Glomerular endothelial cell (primary cell): ENCODE measurements at places on chromosomes 16 and 17. TPM values are rescaled to one million over a fixed set of nuclear protein-coding genes. Genes with fewer than 3 reads are reported as not detected.

Gene SPN
- not detected in 2 replicates for total RNA-seq

Gene KCNG4
- total RNA-seq = not detected in 2 replicates

- no peak for DNase-seq
Measured at GRCh38 chr16:88610080-88610479, 28.3 kb upstream of the IL17C start.

Gene MYH11
- not detected in 2 replicates for total RNA-seq

GRCh38 chr16:81514568-81515258 lies 70.1 kb downstream of the CMIP start:
- DNase-seq = no peak

- DNase-seq = no peak
Measured at GRCh38 chr17:41499714-41500113, 5.7 kb downstream of the KRT13 start.

Gene KRTAP17-1
- total RNA-seq = not detected in 2 replicates

DNA sequence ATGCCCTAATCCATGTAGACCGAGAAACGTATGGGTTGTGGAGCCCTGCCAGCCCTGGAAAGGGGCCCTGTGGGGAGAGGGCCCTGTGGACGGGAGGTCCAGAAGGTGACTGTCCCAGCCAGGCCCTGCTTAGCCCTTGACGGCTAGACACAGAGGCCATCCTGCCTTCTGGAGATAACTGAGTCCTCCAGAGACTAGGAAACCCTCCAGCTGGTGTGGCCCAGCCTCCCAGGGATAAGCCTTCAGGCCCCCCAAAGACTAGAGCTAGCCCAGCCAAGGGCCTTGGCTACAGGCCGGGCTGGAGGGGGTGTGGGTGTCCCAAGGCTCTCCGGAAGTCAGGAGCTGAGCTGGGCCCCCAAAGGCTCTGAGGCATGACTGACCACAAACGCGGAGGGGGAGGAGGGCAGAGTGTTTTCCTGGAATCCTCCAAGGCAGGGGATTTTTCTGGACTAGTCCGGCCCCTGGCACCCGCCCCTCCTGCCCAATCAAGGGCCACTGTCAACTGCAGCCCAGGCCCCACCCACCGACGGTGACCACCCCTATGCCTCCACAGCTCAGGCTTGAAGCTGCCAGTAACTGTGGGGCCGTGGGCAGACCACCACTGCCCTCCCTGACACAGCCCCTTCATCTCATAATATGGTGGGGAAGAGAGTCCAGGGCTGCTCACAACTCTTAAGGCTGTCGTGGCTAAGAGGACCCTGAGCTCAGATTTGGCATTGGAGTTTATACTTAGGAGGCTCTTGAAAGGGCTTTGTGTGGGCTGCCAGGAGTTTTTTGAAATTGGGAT lies 885 bp upstream of the VASN start:
- no peak for DNase-seq

DNA sequence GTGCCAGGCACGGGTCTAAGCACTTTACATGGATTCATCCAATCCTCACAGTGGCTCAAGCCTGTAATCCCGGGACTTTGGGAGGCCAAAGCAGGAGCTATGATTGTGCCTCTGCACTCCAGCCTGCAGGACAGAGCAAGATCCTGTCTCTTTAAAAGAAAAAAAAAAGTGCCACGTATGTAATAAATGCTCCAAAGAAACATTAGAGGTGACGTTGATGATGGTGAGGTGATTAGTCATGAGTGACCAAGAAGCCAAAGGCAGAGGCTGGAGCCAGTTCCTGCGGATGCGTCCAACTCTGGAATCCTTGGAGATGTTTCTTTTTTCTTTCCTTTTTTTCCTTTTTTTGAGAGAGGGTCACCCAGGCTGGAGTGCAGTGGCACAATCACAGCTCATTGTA lies 59.4 kb upstream of the SIAH1 start:
- DNase-seq = peak; percentile 66

GRCh38 chr17:7014995-7015958 lies 2.9 kb downstream of the RNASEK start:
- DNase-seq = no peak

Gene SLC13A2
- not detected in 2 replicates for total RNA-seq

- no peak for DNase-seq
Measured at GRCh38 chr16:26195225-26195624, 503.5 kb downstream of the HS3ST4 start.

Gene CARD14
- total RNA-seq = 0.12 TPM in 1 of 2 replicates, not detected in the other

- DNase-seq = no peak
Measured at GRCh38 chr16:30142672-30143346, 19.8 kb upstream of the MAPK3 start.

DNA sequence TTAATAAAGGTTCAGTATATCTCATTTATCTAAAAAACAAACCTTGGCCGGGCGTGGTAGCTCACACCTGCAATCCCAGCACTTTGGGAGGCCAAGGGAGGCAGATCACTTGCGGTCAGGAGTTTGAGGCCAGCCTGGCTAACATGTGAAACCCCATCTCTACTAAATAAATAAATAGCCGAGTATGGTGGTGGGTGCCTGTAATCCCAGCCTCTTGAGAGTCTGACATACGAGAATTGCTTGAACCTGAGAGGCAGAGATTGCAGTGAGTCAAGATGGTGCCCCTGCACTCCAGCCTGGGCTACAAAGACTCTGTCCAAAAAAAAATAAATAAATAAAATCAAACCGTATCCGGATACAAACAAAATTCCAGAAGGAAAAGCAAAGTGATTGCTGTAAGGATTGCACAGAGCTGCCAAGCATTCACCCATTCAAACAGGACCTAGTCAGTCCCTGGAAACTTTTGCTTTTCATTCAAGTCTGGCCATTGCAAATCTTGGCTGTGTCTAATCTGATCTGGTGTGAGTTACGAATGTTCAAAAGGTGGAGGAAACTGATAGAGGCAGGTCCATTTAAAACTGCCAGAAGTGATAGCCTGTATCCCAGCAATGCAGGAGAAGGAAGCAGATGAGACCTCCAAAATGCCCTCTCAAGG lies 102.5 kb upstream of the CLEC3A start:
- no peak for DNase-seq

DNA sequence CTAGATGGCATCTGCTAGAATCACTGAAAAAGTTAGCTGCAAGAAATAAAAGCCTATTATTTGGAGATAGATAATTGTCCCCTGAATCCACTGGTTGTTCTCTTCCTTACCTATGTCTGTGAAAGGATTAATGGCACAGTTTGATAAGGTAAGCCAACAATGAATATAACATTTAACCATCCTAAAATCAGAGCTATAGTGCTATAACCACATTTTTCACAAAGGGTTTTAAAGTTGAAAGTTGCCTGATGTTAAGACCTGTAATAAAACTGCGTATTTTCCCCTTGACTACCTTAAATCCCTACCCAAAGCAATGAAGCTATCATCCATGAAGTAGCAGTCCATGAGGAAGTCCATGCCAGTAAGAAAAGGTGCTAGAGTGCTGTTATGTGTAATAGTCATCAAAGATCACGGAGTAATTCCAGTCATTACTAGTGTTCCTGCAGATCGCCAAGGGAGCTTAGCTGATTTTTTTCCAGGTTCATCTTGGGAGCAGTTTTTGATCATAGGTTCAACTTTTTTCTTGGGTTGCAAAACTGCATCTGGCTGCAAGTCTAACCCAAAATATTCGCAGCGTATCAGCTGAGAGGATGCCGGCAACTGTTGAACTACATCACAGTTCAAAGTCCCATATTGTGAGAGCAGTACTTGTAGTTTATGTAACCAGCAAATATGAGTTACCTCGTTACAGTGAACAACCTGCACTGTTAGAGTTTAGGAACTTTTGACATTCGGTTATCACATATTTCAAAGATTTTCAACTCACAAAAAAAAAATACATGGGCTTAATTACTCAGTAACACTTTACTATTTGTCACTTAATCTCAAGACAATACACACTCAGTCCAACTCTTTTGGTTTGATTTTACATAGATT lies 18.2 kb upstream of the RSL1D1 start:
- DNase-seq = no peak

Gene SSH2
- total RNA-seq = 57.8 and 74.8 TPM in 2 replicates

Gene PPY
- total RNA-seq = not detected in 2 replicates

- no peak for DNase-seq
Measured at GRCh38 chr16:31202414-31203375, at the start of gene PYCARD. TSS of gene PYCARD (minus strand) at chr16:31202760. CDS start at chr16:31202690, 70 bp downstream.

GRCh38 chr16:84583995-84584394 lies 33.9 kb downstream of the COTL1 start:
- DNase-seq = no peak

DNA sequence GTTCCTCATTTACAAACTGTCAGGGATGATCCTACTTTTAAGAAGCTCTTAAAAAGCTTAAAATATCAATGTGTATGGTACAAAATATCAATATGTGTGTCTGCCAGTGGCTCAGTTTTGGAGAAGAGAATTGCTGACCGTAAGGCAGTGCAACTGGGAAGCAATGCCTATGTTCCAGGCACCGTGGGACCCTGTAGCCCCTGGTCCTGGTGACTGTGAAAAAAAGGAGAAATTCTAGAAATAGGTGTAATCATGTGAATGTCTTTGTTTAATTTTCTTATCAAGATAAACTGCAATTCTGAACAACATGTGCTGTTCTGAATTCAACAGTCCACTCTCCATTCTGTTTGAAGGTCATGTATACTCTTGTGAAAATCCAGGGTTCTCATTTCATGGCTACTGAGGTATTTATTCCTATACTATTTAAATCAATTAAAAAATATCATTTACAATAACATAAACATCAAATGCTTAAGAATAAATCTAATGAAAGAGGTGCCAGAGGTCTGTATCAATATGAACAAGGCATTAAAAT lies 9.4 kb upstream of the HP start:
- DNase-seq = no peak

- DNase-seq = no peak
Measured at GRCh38 chr16:4390266-4391260, 18.9 kb downstream of the VASN start.

- no peak for DNase-seq
Measured at GRCh38 chr17:77833769-77834168, 124.7 kb upstream of the TNRC6C start.

DNA sequence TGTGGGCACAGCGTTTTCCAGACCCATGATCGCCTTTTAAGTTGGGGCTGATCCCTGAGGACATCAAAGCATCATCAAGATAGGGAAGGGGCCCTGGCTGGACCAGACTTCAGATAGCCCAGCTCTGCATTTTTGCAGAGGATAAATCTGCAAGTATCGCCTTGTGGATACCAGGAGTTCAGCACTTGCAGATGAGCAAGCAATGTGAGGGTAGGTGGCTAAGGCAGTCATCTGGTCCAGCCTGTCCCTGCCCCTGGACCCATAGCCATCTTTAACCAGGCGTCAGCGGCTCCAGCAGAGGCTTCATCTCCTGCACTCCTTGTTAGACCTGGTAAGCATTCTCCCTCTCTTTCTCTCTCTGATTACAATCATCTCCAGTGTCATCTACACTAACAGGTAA lies 9.0 kb upstream of the MRPS23 start:
- no peak for DNase-seq

- DNase-seq = no peak
Measured at GRCh38 chr16:19274165-19274797, 11.2 kb upstream of the CLEC19A start.

DNA sequence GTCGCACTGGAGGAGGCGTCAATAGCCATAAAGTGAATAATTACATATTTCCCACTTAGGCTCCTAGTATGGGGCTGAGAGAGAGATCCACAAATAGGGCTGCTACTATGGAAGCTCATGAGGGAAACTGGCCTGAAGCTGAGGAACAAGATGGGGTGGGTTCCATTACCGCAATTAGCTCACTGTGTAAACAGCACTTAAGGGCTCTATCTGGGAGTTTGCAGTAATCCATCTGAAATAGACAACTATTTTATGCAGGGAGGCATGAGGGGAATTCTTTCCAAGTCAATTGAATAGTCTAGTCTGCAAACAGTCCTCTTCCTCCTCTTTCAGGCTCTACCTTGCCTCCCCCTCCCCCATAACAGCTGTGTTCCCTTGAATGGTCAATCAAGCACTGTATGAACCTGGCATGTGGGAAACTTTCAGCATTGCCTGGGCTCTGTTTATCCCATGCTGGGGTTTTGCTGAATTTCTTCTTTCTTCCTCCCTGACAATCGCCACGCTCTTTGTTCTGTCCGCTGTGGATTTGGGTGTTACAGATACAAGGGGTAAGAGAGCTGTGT lies 56.1 kb upstream of the MAF start:
- no peak for DNase-seq

Gene CD300E
- not detected in 2 replicates for total RNA-seq

- no peak for DNase-seq
Measured at GRCh38 chr17:41869426-41869825, 4.2 kb upstream of the KLHL11 start.

Gene KRTAP4-5
- total RNA-seq = not detected in 2 replicates

Gene KCNH6
- total RNA-seq = not detected in 2 replicates

DNA sequence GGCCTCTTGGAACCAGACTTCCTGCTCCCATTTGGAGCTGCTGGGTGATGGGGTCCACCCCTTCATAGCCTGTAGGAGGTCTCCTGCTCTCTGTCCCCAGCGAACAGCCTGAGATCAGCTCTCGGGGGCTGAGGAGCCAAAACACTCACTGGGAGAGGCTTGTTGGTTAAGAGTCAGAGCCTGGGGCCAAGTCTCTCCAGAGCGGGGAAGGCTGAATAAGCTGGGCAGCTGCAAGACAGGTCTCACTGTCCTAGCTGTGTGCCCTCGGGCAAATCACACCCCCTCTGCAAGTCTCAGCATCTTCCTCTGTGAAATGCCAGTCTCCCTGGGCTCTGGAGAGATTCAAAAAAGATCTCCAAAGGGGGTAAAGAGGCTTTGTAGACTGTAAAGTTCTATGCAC lies 174.6 kb downstream of the WSCD1 start:
- DNase-seq = no peak

Gene CRHR1
- total RNA-seq = not detected in 2 replicates

DNA sequence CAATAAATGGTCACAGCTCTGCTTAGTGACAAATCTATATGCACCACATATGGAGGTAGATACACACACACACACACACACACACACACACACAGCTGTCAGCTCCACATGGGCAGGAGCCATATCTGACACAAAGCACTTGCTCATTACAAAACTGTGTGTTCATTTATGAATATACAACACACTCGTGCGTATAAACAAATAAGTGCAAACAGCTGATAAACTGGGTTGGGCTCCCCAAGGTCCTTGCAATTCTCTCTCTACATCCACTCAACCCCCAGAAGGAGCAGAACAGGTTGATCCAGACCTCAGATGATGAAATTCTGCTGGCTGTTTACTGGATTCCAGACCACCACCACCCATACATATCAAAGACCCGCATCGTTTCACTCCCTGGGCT lies 140.7 kb downstream of the XYLT1 start:
- DNase-seq = no peak

Gene EMP2
- total RNA-seq = 6.0 and 6.9 TPM in 2 replicates

Gene FAM20A
- not detected in 2 replicates for total RNA-seq

Gene CCDC78
- 0.41 and 3.9 TPM in 2 replicates for total RNA-seq
